Skeletal muscle cell (primary cell): ENCODE measurements at places on chromosomes 2 and 18.

DNA sequence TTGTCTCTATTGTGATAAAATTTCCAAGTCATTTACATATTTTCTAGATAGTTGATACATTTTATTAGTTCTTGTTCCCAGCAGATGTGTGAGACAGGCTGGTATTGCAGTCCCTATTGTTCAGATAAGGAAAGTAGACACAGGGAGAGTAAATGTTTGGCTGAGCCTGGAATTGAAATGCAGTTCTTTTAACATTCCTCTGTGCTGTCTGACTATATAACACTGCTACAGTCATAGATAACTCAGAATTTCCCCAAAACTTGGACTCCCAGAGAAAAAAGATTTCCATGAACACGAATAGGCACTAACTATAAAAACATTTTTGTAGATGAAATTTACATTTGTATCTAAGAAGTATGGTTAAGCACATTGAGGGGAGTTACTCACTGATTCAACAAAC is 71.4 kb downstream of the PLCL1 start:
- DNase-seq = no peak

GRCh38 chr2:241096979-241097378 is 5.1 kb downstream of the MTERF4 start:
- DNase-seq = no peak

GRCh38 chr2:130389783-130390182 is 33.9 kb downstream of the PTPN18 start:
- no peak for DNase-seq

GRCh38 chr2:8551622-8552074 is 130.2 kb upstream of the ID2 start:
- no peak for DNase-seq

DNA sequence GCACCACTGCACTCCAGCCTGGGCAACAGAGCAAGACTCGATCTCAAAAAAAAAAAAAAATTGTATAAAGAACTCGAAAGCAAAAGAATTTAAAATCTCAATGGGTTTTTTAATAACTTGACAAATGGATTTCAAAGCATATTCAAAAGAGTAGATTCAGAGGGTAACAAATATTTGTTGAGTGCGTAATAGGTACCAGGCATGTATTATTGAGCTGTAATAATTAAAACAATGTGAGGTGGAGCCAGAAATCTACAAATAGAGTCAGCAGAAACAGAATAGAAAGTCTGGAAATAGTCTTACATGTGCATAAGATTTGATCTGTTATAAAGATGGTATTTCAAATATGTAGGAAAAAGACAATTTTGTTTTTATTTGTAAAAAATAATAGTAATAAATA is 19.1 kb upstream of the RAB11FIP5 start:
- DNase-seq = no peak

DNA sequence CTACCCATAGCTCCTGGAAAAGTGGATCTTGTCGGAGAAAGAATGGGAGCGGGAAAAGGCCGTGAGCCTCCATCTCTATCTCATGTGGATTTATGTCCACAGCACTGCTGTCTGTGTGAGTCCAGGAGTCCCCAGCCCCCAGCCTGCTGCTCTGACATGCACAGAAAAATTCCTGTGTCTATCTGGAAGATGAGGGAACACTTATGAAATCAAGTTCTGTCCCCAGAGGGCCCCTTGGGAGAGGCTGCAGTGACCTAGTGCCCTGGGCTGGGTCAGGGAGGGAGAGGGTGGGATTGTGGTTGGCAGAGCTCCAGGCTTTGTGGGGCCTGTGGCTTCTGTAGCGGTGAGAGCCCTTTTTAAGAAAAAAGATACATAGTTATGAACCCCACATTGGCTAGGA is 37.6 kb downstream of the HJURP start:
- no peak for DNase-seq

- DNase-seq = no peak
Measured at GRCh38 chr2:167471332-167471731, 583.1 kb downstream of the XIRP2 start.
